Hematopoietic multipotent progenitor cell treated with erythropoietin and hydrocortisone succinate and interleukin-3 and kit ligand, for 4 days (in vitro differentiated cells): ENCODE measurements at places on chromosomes 16 and 17.

DNA sequence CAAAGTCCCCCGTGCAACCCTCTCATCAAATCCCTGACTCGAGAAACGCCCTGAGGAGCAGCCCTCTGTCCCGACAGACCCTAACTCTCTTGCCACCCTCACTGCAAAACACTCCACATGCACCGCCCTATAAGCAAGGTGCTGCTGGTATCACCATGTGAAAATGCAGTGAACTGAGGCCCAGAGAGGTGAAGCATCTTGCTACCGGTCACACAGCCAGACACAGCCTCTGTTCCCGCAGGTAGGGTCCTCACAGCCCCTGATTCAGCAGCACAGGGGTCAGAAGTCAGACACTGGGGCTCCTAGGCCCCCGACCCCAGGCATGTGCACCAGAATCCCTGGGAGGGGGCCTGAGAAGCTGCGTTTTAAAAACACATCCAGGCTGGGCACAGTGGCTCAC lies 1.1 kb downstream of the CIBAR2 start:
- no peak for DNase-seq

DNA sequence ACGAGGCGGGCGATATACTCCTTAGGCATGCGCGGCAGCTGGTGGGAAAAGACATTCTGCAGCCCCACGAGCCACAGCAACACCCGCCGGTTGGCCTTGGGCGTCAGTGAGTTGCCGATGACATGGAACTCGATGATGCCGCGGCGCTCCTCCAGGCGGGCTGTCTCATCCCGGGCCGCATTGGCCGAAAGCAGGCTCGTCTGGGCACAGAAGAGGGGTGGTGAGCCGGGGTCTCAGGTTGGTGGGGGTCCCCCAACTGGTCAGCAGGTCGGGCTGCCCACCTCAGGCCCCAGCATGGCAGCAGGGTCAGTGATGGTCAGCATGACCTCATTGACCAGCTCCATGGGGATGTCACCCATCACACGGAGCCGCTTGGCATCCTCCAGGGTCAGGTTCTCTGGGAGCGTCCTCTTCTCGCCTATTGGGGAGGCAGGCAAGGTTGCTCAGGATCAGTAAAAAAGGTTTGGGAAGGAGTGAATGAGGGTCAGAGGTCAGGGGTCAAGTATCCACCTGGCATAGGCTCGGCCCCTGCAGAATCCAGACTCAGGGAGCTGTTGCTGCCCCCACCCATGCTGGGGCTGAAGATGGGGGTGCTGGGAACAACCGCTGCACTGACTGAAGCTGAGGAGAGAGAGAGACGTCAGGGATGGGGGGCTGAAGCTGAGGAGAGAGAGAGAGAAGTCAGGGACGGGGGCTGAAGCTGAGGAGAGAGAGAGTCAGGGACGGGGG lies 3.6 kb downstream of the KAT2A start:
- DNase-seq: no peak

GRCh38 chr17:7221278-7222092 lies 1.7 kb downstream of the ACADVL start:
- DNase-seq: no peak

- peak; percentile 34 for DNase-seq
These were observed 1.3 kb upstream of the PCGF2 start for GRCh38 chr17:38749223-38750043.

DNA sequence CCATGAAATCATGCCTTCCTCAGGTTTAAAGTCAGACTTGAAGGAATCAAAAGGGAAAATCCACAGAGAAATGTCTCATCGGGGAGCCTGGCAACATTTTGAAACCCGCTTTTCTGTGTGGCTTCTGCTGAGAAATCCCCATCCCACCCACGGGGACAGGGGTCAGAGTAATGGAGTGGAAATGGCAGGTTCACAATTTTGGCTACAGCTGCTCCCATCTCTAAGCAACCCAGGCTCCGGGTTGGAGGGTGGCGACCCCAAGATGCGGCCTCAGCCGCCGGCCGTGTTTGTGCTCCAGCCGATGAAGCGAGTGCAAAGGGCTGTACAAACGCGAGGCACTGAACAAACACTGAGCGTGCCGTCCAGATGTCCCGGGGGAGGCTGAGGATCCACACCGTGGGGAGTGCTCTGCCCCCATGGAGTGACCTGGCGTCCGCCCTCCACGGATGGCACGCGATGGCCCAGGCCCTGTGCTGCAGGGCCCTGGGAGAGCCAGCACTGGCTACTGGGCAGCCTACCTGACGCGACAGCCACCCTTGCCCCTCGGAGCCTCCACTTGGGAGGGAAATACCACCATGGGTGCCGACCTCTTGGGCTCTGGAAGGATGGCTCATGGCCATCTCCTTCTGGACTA lies 22.2 kb downstream of the SLC43A2 start:
- no peak for DNase-seq

DNA sequence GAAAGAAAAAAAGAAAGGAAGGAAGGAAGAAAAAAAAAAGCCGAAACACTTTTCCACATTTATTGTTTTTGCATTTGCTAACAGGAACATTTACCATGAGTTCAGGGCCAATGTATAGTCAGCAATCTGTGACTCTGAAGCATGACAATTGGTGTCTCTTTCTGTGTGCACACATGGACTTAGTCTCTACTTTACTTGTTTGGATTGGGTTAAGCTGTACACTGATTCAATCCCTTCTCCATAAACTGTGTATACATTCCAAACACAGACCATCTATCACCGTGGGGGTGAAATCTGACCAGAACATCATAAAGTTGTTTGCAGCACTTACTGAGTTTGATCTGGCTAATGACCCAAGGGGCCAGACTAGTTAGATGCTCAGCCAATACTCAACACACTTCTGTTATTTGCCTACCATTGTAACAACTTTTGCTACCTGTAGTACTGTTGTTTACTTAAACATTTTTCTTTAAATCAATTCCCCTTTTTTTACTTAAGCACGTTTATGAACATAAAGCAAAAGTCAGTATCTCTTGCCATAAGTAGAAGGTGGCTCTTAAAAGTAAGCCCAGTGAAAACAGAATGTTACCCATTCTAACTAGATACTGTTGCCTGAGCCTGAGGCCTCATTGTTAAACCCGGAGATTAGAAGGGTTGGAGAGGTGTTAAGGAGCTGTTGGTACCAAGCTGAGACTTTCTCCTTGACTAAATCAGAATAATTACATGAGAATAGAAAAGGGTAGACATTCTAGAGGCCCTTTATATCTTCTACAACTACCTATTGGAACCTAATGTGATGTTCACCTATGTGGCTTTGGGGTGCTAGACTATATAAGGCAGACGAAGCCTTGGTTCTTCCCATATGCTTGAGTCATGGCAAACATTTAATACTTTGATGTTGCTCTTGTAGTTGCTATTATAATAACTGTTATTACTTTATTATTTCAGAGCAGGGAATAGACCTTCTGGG lies 41.8 kb downstream of the SCNN1B start:
- DNase-seq: no peak

GRCh38 chr16:65728167-65728566 lies 606.3 kb upstream of the CDH11 start:
- DNase-seq: no peak

DNA sequence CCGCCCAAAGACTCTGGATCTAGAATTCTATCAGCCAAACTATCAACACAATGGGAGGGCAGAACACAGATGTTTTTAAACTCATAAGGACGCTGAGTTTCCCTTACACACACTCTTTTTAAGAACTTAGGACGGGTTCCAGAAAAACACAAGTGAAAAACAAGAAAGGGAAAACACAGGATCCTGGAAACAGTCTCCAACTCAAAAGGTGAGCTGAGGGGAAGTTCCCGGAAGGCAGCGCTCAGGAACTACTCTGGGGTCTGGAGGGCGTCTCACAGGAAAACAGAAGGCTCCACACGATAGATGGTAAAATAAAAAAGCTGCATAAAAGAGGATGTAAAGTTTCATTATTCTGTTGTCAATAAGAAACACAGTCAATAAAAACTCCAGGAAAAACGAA lies 80.2 kb upstream of the DOC2B start:
- DNase-seq: no peak

- no peak for DNase-seq
These were observed 472 bp downstream of the GALNS start for GRCh38 chr16:88856122-88856827.

- DNase-seq: no peak
These were observed 118.4 kb downstream of the COPRS start for GRCh38 chr17:31740611-31741082.

DNA sequence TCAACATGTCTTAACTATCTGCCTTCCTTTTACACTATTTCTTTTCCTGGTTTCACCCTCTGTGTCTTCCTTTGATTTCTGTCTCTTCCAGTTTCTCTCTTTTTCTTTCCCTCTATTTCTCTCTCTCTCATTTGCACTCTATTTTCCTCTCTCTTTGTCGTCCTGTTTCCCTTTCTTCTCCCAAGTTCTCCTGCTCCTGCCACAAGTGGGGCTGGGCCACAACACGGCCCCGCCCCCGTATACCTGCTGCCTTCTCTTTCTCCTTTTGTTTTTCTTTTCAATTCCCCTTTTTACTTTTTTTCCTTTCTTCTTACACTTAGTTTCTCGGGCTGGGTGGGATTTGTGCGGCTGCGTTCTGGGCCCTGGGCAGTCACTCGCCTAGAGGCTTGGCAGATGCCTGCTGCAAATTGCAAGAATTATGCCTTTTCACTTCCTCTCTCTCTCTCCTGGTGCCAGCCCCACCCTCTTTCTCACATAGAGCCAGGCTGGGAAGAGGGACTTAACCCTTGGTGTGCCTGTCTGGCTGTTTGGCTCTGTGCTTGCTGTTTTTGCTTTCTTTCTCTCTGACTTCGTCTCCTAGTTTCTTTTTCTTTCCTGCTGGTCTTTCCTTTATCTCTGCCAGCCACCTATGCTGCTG lies 2139.4 kb downstream of the TP53TG3F start:
- DNase-seq: no peak

GRCh38 chr17:45785480-45786193 lies 1.5 kb downstream of the CRHR1 start:
- DNase-seq: no peak

DNA sequence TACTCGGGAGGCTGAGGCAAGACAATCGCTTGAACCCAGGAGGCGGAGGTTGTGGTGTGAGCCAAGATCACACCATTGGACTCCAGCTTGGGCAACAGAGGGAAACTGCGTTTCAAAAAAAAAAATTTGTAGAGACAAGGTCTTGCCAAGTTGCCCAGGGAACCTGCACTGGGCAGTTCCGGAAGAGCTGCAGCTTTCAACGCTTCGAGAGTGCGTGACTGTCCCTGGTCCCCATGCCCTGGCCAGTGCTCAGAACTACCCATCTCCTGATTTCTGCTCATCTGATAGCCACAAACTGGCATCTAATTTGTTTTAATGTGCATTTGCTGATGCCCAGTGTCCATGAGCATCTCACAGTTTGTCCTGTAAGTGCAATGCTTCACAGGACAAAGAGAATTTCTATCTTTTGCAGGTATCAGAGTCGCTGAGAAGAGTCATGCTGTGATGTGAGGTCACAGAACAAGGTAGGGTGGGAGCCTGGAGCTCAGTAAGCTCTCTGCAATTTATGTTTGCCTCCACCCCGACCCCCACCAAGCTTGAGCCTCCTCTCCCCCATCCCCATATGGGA lies 3.9 kb downstream of the ACTG1 start:
- no peak for DNase-seq

DNA sequence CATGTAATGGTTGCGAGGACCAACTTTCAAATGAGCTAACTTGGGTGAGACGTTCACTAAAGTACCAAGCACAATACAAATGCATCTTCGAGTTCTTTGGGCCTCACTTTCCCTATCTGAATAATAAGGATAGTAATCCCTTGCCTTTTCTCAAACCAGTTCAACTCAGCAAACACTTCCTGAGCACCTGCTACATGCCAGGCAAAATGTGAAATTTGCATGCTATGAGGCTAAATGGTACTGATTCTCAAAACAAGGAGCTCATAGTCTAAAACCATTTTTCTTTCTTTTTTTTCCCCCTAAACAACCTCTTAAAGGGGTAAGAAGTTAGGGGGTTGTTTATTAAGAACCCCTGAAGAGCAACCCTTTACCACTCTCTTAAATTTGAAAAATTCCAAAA lies 101.4 kb upstream of the HLF start:
- DNase-seq: no peak

DNA sequence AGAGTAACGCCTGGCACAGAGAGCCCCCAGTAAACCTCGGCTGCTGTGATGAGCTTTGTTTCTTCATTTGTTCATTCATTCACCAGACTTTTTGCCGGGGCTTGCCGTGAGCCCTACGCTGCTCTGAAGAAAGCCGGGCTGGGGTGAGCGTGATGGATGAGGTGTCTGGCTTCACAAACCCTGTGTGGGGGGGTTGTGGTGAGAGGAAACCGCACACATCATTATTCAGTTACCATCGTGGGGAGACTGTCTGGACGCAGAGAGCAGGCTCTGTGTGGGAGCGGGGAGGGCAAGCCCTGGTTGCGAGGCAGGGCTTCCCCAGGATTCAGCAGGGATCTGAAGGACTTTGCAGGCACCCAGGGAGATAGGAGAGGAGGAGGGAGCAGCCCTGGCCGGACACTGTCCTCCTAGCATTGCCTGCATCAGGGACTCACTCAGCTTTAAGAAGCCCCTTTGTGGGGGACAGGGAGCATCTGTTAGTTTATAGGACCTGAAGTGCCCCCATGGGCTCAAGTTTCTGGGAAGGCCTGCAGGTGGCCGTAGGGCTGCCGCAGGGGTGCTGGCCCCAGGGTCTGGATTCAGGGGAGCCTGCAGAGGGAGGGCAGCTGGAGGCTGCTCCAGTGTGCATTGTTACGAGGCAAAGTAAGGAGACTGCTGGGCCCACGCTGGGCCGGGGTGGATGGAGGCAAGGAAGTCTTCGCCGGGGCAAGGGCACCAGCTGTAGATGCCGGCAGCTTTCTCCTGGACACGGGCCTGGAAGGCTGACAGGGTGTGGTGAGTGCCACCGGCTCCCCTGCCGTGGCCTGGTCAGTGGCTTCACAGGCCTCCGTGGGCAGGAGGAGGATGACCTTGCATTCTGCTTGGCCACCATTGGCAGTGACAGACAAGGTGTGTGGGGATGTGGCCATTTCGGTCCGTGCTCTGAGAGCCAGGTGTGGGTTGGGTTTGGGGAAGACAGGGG lies 334.5 kb downstream of the SEC14L1 start:
- peak; percentile 85 for DNase-seq

GRCh38 chr16:46607529-46607928 lies 13.7 kb downstream of the SHCBP1 start:
- peak; percentile 81 for DNase-seq

GRCh38 chr16:10172848-10173655 lies 9.2 kb downstream of the GRIN2A start:
- DNase-seq: no peak

DNA sequence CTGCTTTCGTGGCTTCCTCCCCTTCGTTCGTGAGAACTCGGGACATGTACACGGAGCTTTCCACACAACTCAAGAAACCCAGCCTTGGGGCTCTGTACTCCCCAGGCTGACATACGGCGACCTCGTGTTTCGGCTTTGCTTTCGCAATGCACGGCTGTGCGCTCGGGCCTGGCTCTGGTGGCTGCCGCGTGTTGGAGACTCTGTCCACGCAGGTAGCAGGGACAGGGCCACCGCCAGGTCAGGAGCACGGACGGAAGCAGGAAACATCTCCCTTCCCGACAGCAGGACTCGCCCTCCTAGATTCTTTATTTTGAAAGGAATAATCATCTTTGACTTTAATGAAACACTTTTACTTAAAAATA lies 17.3 kb downstream of the UTS2R start:
- DNase-seq: no peak
